ENCODE measurements at places on chromosomes 5 and 9.

GRCh38 chr5:69528035-69528434, 32.0 kb upstream of the GTF2H2C start:
- no peak for DNase-seq

DNA sequence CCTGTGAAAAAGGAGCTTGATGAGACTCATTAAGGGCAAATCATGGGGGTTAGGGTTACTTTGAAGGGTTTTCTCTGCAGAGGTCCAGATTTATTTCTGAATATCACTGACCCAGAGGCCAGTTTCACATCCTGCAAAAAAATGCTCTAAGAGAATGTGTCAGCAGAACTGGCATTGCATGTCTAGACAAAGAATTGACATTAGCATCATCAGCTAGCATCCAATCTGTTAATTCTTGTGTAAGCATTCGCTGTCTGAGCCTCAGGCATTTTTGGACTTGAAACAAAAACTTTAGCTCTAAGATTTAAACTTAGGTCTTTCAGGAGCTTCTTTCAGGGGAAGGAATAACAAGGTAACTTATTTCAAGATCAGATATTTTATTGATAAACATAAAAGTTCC, 187.9 kb upstream of the ELL2 start:
- no peak for DNase-seq

DNA sequence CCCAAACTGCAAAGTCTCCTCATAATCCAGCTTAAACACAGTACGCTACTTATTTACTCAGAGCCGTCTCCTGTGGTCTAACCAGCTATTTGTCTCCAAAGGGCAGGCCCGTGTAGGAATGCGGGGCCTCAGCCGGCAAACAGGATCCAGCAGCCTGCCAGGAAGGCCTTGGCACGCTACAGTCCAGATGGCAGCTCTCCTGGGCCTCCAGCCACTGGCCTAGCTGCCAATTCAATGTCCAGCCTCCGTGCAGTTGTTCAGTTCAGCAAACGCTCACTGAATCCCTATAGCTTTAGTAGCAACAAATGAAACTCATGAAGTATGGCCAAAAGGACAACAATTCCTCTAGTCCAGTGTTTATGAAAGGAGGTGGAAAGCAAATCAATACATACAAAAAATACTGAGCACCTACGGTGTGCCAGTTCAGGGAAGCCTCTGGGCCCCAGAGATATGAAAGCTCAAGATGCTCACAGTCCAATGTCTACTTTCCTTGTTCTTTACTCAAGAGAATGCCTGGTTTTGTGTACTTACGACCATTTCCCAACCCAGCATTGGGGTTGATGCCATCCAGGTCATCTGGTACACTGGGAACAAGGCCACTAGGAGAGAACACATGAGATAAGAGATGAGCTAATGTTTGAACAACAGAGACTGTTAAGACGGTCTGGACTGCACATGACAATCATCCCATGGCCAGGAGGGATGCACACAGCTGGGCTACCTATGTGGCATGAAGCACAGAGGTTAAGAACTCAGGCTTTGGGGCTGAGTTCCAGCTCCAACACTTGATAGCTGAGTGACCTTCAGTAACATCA, 8.3 kb downstream of the CDK5RAP2 start:
- DNase-seq = no peak

- DNase-seq = no peak
These were observed 37.1 kb downstream of the PPARGC1B start for GRCh38 chr5:149767281-149767550.

DNA sequence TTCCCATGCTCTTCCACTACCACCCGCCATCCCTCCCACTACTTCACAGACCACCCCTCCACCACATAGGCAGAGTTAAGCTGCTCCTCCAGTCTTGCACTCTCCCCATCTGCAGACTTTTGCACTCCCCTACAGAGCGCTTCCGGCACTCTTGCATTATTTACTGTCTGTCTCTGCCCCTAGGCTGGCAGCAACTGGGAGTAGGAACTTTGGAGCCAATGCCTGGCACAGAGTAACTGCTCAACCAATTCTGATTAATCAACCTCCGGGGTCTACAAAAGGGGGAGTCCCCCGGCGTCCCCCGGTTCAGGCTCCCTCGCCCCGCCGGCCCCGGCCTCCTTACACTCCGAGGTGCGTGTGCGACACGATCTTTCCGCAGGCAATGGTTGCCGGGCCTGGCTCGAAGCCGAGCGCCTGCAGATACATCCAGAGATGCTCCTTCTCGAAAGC, 498 bp downstream of the HAUS6 start:
- no peak for DNase-seq
